ENCODE measurements at places on chromosomes 13 and 19.

DNA sequence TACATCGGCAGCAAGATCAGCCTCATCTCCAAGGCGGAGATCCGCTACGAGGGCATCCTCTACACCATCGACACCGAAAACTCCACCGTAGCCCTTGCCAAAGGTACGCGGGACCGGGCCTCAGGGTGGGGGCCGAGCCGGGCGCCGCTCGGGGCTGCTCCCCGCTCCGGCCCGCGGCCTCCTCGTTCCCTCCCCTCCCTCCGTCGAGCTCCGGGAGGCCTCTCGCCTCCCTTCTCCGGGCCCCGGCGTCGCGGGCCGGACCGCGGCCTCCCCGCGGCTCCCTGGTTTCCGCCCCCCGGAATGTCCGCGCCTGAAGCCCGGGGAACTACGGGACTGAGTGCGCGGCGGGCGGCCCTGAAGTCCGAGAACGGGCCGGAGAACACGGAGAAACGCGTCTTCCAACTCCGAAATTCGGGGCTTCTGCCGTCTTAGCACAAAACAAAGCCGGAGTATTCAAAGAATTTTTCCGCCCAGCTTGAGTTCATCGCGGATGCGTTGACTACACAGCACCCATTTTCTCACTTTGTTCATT, 423 bp downstream of the LSM14A start:
- peak; percentile 39 for DNase-seq

DNA sequence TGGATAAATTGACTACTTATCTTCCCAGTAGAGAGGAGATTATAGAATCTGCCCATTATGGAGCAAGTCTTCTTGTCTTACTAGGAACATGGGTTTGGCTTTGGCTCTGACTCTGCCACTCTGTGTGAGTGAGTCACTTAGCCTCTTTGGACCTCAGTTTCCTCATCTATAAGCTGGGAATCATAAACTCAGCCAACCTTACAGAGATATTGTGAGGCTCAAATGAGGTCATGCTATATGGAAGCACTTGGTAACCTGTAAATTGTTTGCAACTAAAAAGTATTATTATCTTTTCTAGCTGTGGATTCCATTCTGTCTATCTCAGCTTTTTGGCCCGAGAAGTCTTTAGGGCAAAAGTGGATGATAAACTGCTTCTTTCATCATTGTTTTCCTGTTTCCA, 186.8 kb upstream of the TSC22D1 start:
- peak; percentile 53 for DNase-seq

DNA sequence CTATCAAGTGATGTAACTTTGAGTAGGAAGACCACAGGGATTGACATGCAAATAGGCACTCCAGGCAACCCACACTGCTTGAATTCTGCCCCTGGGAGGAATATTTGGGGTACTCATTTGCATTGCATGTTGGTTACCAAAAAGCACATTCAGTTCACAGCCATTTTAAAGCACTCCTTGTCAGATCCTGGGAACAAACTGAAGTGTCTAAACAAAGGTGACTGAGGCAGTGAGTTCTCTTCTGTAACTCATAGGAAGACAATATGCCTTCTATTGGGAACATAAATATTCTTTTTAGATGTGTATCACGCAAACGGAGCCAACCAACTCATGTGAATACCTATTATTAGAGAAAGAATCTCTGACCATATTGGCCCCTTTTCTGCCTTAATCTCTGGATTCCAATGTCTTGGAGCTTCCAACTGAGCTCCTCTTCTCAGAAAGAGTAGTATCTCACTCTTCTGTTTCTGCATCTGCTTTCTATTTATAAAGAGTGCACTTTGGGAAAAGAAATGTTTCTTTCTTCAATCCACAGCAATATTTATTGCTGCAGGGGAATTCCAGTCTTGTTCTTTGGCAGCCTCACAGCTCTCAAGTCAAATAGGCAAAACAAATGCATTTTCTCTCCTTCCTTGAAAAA, 125.7 kb upstream of the NBEA start:
- no peak for DNase-seq

DNA sequence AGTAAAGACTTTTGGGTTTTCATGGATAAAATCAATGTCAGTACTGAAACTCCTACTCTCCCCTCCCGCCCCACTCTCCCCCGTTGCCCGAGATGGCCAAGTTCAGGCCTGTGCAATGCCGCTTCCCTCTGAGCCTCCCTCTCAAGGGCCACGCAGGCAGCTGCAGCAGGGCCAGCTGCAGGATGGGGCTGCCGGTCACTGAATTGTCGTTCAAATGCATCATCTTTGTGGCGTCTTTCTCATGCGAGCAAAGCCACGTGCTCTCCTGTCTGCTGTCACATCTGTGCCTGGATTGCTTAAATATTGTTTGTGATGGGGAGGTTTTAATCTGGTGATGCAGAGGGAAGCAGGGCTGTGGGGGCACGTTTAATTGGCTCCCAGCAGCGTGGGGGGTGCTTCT, 26.6 kb downstream of the SHISA2 start:
- no peak for DNase-seq

DNA sequence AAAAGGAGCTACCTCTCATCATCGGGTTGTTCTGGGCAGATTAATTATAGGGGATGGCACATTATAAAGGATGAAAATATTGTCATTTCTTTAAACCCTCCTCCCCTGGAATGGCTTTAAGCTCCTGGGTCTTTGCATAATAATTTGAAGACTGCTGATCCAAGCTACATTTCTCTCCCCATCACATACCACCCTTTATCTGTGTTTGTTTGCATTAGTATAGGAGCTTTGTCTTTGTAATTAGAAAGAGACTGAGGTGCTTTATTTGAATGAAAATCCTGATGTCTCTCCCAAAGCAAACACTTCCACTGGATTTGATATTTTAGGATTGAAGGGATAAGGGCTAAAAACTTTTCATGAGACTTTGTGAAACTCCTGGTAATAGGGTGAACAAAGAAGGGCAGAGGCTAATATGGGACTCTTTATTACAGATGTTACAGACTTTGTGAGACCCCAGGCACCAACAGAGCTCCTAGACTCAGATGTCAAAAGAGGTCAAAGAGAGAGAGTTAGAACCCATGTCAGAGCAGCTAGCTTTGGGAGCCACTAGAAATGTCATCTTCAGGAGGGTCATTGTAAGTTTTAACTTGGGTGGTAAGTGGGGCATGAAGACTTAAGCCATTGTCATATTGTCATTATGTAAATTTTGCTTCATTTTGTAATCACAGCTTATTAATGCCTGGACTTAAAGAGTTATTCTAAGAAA, 75.3 kb upstream of the RXFP2 start:
- DNase-seq = no peak

DNA sequence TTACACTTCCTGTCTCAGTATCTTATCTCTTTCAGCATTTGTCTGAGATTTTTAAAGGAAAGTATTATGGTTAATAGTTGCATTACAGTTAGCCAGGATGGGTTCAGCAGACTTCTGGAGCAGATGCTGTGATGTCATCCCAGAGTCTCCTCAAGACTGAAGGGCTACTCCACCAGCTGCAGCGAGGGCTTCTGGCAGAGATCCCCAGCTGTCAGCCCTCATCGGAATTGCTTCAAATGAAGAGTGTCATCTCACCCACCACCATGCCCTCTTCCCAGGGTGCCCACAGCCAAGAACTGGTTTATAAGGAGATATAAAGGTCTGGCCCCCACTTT, 84.4 kb downstream of the FAM216B start:
- no peak for DNase-seq
